A549 (cell line): ENCODE measurements at places on chromosomes 3 and 15.

DNA sequence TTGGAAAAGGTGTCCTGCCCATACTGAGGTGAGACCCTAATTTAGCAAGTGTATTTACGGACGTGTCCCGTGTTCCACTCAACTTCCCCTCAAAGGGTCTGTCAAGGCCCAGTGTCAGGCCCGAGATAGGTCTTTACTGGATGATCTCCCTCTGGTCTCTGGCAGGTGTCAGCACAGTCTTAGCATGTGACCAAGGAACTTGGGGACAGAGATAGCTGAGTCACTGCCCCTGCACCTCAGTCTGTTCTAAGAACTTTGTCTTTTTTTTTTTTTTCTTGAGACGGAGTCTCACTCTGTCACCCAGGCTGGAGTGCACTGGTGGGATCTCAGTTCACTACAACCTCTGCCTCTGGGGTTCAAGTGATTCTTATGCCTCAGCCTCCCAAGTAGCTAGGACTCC, 32.1 kb upstream of the ALPK3 start:
- no peak for DNase-seq

DNA sequence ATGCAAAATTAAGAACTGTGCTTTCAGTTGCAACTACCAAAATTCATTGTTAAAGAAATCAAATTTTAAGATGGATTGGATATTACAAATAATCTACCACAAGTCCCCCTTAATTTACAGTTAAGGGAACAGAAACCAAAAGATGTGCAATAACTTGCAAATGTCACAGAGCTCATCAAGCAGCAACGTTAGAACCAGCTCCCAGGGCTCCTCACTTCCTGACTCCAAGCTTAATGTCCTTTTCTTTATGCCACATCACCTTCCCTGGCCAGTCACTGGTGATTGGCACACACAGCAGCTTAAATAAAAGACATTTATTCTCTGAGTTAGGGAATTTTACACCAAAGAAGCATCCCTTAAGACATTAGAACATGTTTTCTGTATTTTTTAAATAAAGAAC, 159.7 kb downstream of the RSL24D1 start:
- no peak for DNase-seq

DNA sequence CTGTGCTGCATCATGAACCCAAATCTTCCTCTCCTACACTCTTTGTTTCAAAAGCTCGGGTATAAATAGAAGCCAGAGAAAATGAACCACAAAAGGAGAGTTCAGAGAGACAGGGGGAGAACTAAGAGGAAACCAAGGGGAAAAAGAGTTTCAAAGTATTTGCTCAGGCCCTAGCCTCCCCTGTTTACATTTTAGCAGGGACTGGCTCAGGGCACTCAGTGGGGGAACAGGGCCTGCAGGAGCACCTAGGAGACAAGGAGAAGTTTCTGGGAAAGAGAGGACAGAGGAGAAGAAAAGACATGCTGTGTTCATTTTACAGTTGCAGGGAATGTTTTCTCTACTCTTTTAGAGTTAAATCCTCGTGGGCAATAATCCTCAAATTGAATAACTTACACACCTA, 8.5 kb upstream of the IL17RD start:
- no peak for DNase-seq

GRCh38 chr3:127124120-127124519, 68.8 kb upstream of the PRR23E start:
- no peak for DNase-seq

DNA sequence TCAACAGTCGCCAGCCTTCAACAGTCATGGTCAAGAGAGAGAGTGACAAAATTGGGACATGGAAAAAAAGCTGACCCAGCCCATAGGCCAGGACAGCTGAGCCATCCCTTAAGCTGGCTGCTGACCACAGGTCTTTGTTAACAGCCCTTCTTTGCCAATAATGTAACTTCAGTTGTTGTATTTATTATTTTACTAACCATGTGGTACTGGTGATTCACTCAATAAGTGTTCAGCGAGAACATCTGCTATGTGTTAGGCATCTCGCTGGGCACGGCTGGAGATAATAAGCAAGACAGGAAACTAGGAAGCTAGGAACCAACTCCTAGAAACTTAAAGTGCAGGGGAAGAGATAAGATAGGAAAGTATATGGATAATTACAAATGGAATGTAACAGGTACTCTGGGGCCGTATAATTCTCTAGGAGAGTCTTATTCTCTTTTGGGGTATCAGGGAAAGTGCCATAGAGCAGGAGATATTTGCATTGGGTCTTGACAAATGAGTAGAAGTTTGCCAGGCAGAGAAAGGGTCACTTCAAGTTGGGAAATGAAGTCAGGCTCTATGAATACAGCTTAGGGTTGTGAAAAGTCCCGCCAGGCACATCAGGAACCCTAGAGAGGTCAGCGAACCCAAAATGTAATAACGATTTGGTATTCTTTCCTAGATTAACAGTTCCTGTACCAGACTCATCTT, 84.0 kb upstream of the TRA2B start:
- no peak for DNase-seq

DNA sequence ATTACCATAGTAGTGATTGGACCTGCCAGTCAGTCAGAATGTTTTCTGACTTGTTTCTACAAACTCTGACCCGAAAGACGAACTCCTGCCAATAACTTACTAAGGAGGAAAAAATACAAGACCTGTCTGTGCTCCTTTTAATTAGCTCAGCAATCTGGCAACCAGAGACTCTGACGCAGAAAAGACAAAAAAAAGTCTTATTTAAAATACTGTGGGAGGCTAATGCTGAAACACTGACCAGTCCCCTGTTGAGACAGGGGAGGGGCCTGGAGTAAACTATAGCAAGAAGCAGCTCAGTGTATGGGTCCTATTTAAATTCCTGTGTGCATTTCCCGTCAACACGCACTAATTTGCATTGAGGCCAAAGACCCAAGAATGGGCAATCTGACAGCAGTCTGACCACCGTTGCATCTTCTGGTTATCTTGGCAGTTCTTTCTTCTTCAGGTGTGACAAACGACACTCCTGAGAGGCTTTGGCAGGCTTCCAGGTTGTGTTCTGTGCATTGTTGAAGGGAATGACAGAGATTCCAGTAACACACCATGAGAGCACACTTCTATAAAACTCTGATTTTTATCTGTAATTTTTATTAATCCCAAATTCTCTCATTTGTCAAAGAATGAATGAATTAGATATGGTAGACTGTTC, 1114.3 kb downstream of the IGSF11 start:
- no peak for DNase-seq

DNA sequence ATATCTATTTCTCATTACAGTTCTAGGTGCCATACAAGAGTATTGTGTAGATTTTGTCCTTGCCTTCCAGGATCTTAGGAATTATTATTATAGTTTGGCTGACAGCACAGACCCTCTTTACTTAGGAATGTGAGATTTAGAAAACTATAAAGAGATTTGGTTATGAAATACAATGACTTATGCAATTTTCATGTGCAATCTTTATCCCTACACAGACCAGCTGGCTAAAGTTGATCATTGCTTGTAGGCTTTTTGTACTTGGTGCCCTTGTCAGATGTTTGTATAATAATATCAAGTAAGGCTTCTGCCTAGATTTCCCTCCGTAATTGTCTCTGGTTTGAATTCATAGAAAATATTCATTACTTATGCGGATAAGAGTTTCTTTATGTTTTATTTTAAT, 174.5 kb upstream of the GAP43 start:
- DNase-seq, result no peak
